T-helper 2 cell treated with Interferon-gamma antibody and Interleukin-4, amounts not matched to agents 5 μg/mL and 100 μg/mL, for 36 hours (primary cell): ENCODE measurements at places on chromosomes 7 and 10.

- no peak for DNase-seq
These were observed 32.5 kb upstream of the FAM133B start for GRCh38 chr7:92622685-92623084.

DNA sequence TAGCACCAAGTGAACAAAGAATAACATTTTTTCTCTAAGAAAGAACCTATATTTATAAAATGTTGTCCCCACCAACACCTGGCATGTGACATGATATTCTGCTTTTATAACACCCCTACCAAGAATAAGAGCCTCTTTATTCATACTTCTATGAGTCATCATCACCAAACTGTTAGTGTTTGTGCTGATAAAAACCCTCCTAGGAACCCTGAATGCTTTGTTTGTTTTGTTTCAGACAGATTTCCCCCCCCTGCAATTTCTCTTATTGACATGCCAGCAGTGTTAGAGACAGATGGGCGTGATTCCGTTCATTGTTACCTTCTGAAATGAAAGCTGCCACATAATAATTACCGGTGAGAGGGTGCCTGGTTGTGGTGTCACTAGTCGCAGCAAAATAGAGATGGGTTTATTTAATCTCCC is 651.1 kb downstream of the SORCS1 start:
- no peak for DNase-seq

- DNase-seq: peak; percentile 51
These were observed 41.8 kb downstream of the BLNK start for GRCh38 chr10:96229568-96230030.

GRCh38 chr7:73833251-73833919 is 2.6 kb downstream of the CLDN4 start:
- DNase-seq: no peak

DNA sequence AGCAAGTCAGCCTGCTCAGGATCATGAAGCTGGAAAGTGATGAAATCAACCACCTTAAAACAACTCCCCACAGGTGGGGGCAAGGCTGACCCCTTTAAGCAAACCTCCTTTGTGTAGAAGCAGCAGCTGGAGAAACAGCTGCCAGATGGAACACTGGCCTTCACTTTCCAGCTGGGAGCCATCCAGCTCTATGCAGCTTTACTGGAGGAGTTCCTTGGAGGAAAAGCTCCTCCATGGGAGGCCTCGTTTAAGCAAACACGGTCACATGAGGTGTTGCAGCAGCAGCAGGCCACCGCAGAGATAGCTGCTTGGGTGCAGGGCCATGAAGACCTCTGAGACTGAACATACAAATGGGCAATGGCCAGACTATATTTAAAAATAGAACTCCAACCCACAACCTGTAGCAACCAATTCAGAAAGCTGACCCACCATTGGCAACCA is 13.0 kb upstream of the DLG5 start:
- no peak for DNase-seq

- no peak for DNase-seq
These were observed 639.3 kb upstream of the GALNT17 start for GRCh38 chr7:70492625-70493024.

DNA sequence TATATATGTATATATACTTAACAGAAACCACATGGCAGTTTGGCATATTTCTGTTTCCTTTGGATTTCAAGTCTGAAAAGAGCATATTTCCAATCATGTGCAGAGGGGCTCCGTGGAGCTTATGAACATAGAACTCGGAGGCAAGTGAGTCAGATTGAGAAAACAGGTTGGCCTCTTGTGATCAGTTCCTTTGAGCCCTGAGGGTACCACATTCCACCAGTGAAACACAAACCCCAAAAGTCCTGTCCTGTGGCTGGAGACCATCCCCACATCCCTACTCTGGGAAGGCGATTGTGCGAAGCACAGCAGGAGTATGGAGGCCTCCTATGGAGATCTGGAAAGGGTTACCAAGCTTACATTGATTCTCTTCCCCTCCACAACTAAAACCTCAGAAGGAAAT is 196.7 kb upstream of the TMEM72 start:
- no peak for DNase-seq

DNA sequence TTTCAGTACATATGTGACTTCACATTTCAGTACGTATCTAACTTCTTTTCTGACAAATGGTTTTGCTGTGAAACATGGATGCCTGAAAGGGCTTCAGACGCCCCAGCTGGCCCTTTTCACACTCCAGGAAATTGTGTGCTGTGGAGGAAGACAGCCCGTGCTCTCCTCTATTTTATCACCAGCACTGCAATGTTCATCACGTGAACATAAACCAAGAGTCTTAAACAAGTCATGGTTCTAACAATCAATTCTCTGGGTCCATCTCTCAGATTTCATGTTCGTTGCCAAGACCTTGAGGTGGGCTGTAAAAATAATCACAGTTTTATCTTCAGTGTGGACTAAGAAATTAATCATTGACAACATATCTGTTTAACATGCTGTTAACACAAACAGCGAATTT is 141.2 kb downstream of the WDR37 start:
- no peak for DNase-seq

DNA sequence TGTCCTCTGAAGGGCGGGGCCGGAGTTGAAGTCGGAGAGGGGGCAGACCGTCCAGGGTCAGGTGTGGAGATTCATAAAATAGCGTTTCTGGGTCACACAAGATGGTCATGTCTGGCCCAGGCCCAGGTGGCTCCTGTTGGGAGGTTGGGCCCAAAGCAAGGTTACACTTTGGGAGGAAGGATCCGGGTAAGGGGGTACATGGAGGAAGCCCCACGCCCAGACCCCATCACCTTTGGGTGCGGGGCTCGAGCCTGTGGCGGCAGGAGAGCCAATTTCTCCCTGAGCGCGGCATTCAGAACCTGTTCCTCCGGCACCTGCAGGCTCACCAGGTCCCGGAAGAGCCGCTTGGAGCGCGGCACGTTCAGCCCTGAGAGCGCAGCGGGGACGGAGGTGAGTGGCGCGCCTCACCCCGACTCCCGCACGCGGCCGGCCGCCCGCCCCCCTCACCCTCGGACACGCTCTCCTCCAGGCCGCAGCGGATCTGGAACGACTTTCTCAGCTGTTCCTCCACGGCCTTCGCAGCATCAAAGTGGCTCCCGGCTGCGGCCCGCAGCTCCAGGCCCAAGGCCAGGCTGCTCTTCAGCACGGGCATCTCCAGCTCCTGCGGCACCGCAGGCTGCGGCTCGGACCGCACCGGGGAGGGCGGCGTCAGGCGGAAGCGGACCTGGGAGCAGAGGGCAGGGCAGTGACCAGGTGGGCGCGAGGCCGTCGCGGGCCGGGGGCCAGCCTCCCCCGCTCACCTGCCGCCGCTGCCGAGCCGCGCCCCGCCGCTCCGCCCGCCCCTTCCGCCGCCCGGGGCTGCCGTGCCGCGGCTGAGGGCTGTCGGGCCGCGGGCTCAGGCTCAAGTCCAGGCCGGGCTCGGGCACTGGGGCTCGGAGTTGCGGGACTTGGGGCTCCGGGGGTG is 644 bp downstream of the PPP1R35 start:
- no peak for DNase-seq

GRCh38 chr7:45182856-45183710 is 25.5 kb downstream of the RAMP3 start:
- no peak for DNase-seq

GRCh38 chr7:44921607-44922350 is 36.4 kb upstream of the PURB start:
- peak; percentile 85 for DNase-seq

DNA sequence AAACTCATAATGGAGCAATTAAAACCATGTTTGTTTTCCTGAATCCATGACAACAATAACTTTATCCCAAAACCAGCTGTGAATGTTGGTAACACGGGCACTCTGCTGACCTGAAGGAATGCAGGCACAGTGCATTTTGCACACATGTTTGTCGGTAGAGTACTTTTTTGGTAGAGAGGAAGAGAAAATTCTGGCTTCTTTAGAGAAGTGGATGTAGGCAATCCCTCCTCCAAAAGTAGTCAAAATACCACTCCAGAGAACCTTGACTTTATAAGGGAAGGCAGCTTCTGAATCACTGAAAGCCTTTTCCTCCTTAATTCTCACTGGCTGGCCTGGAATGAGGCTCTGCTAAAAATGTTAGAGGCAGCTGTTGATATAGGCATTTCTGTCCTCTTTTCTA is 15.8 kb upstream of the ACTA2 start:
- no peak for DNase-seq

- no peak for DNase-seq
These were observed 682.0 kb upstream of the FOXK1 start for GRCh38 chr7:4000139-4000538.

- no peak for DNase-seq
These were observed 70.2 kb downstream of the NOC3L start for GRCh38 chr10:94292434-94293090.

GRCh38 chr10:70362328-70362727 is 20.1 kb downstream of the LRRC20 start:
- DNase-seq: no peak

- no peak for DNase-seq
These were observed 110.1 kb downstream of the CDK14 start for GRCh38 chr7:90706072-90706716.

- no peak for DNase-seq
These were observed 254.2 kb downstream of the MAGI2 start for GRCh38 chr7:79199266-79199665.

DNA sequence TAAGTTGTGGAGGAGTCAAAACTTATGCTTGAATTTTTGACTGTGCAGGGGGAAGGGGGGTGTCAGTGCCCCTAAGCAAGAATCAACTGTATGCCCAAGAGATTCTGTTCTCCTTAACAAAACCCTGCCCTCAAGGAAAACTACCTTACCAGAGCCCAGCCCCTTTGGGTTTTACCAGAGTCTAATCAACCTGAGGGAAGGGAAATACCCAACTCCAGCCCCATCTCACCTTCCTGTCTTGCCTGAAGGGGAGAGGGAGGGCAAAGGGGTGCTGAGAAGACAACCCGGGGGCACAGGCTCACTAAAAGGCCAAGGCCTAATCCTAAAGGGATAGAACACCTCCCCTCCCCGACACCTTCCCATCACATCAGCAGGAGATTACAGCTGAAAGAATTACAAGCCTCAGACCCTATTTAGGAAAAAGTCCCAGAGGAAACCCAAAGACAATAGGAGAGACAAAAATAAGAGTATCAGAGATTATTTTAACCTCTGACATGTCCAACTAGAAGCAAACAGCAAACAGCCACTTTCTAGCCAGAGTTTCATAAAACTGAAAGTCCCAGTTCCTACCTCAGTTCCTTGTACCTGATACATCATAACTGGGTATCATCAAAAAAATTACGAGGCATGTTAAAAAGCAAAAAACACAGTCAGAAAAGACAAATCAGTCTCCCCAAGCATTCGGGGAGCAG is 26.8 kb upstream of the C7orf33 start:
- DNase-seq: no peak

DNA sequence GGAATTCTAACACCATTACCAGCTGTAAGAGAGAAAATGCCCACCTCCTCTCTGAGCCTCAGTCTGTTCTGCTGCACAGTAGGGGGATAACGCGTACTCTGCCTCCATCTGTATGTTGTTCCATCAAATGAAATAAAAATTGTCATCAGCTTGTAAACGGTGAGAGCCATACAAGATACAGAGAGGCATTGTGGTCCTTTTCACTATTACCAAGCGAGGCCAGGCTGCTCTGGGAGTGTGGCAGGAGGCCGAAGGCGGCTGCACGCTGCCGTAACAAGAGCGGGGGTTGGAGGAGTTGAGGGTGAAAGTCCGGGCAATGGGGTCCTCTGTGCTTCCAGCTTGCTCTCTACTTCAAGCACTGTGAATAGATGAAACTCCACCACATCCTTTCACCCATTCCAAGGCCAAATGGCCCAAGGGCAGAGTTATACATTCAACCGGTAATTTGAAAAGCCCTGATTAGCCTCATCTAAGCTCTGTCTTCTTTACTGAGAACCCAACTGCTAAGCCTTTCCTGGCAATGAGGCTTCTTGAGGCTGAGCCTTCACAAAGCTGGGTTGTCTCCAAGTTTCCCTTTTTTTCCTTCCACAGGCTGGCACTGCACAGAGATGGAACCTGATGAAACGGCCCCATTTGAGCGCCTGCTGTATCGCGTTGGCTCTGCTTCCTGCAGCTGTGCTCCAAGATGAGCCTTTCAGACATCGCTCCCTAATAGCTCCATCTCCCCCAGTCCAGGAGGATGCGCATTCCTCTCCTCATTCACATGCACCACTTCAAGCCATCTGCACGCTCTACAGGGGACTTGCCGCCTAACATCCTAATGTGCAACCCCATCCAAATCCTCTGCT is 47.2 kb downstream of the PYROXD2 start:
- DNase-seq: no peak

GRCh38 chr10:124008187-124008586 is 85.2 kb downstream of the CHST15 start:
- no peak for DNase-seq

DNA sequence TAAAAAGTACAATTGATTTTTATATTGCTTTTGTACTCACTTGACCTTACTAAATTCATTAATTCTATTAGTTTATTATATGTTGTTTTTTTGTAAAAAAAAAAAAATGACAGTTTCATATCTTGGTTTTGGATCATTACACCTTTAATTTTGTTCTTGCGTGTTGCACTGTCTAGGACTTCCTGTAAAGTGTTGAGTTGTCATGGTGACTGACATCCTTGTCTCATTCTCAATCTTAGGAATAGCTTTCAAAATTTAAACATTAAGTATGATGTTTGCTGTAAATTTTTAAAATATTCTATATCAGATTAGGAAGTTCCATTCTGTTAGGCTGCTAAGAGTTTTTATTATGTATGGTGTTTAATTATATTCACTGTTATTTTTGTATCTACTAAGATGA is 139.1 kb downstream of the ARHGAP12 start:
- DNase-seq: no peak

DNA sequence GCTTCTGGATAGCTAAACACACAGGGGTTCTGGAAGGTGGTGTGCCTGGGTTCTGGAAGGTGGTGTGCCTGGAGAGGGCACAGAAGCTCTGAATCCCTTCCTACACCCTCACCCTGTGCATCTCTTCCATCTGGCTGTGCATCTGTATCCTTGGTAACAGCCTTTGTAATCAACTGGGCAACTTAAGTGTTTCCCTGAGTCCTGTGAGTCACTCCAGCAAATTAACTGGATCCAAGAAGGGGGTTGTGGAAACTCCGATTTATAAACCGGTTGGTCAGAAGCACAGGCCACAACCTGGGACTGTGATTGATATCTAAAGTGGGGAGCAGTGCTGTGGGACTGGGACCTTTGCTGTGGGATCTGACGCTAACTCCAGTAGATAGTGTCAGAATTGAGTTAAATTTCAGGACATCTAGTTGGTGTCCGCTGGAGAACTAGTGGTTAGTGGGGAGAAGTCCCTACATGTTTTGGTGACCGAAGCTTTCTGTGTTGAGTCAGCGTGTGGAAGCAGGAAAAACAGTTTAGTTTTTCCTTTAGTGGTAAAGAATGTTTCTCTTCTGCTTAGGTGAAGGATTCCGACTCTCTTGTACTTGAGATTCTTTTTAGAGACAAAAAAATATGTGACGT is 228.1 kb downstream of the BMPER start:
- no peak for DNase-seq
